ENCODE measurements at places on chromosomes 3 and 15.

DNA sequence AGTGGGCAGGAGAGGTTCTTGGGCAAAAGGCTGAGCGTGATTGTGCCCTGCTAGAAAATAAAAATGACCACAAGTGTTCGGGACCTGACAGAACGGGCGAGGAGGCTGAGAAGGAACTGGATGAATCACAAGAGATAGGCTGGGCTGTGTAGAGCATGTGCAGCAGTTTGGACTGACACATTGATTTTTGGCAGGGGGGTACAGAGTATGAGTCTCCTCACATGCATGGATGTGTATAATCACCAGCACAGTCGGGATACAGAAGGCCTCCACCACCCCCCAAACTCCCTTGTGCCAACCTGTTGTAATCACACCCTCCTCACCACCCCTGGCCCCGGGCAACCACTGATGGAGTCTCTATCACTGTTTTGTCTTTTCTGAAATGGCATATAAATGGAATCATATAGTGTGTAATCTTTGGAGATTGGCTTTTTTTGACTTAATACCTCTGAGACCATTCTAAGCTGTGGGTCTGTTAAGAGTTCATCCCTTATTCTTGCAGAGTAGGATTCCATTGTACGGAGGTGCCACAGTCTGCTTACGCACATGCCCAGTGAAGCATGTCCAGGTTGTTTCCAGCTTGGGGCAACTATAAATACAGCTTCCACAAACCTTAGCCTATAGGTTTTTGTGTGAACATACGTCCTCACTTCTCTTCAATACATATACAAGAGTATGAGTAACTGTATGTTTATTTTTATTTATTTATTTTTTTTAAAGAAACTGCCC lies 438.8 kb downstream of the FOXP1 start:
- no peak for DNase-seq

GRCh38 chr3:186772281-186772694 lies 11.1 kb upstream of the EIF4A2 start:
- no peak for DNase-seq

DNA sequence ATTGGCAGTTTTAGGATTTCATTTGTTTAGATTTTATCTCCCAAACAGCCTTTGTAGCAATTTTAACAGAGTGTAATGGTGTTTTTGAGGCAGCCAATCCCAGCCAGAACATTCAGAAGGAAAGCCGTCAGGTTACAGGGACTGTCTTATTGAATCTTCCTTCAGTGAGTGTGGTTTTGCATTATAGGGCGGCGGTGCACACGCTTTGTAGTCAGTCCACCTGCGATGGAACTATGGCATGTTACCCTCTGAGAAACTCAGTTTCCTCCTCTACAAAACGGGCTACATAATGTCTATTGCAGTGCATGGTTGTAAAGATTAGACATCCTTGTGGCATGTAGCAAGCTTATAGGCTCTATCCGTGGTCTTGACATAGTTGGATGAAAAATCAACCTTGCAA lies 1.0 kb downstream of the LRRC28 start:
- no peak for DNase-seq

GRCh38 chr15:72271221-72271620 lies 1.1 kb downstream of the PARP6 start:
- DNase-seq = no peak

DNA sequence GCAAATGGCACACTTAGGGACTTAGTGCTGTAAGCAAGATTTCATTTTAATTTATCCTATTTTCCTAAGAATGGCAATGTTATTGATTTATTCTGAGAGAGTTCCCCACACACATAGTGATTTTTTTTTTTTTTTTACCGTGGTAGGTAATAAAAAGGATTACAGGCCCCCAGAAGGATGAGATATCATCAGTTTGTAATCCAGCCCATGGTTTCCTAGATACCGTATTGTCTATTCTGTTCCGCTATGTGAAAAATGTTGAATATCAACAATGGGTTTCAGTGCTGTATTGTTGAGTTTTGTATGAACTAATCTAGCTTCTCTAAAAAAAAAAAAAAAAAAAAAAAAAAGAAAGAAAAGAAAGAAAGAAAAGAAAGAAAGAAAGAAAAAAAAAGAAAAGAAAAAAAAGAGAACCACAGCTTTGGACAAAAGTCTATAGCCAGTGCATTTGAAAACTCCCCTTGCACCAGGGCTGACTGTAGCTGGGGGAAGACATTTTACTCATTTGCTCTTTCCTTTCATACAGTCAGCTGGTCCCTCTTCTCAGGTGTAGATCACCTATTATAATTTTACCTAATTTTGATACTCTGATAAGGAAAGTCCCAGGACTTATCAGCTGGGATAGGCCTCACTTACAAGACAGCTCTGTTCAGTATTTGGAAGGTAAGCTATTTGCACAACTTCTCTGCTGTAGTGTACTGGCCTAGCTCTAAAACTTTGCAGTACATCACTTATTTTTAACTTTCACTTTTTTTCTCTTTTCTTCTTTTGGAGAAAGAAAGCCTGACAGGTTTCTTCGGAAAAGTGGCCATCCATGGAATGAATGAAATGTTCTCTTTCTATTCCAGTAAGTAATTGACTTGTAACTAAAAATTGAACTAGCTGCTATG lies 101.4 kb upstream of the SOX2 start:
- no peak for DNase-seq

DNA sequence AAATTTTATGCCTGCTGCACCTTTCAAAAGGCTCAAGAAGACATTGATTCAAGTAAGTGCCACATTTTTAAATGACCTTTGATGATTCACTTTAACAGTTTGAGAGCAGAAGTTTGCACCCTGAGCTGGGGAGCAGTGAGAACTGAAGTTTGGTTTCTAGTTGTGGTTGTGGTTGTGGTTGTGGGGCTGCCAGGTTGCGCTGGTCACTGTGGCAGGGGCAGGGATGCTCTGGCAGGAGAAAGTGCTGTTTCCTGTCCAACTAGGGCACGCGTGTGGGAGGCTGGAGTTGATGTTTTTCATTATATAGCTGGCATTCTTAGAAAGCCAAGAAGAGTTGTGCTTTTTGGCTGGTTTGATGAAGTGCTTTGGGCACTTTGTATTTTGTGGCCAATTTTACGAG lies 339.7 kb upstream of the NR2F2 start:
- DNase-seq = no peak

- DNase-seq = peak; percentile 6
Observed at GRCh38 chr15:51966192-51966591, 5.4 kb downstream of the LEO1 start.

GRCh38 chr3:23068016-23068728 lies 135.0 kb upstream of the UBE2E2 start:
- DNase-seq = no peak

DNA sequence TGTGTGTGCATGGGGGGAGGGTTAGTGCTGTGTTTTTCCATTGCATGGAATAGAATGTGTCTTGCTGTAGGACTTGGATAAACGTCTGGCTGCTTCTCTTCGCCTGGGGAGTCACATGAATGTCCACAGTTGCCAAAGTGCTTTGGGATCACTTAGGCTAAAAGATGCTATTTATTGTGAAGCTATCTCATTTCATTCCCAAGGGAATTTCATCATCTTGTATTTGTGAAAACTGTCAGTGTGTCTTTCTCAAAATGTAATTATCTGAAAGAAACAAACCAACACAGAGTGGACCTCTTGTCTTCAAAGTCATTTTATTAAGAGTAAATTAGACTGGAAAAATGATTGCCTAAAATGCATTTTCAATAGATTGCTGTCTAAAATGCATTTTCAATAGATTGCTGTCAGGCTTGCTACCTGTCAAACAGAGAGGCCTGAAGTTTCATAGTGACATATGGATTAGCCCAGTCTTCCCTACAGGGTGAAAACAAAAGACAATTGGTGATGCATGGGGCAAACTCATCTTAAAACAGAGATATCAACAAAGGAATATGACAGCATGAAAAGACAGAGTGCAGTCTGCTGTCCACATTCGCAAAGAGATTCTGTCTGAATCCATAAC lies 117.1 kb upstream of the GOLIM4 start:
- no peak for DNase-seq

DNA sequence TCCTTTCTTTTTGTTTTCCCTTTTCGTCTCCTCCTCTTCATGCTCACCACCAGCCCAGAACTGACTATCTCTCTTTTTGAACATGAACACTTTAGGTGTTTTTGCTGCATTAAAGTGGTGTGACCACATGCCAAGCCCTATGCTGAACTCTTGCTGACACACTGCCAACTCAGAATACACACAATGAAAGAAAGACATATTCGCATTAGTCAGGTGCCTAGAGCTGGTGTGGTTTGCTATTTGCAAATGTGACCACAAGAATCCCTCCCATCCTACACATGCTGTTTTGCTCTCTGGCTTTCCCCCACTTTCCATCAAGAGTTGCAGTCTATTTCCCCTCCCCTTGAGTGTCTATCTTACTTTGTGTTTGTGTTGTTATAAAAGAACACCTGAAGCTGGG lies 967.8 kb upstream of the CFAP20DC start:
- peak; percentile 1 for DNase-seq

GRCh38 chr3:11085093-11085840 lies 69.0 kb upstream of the HRH1 start:
- peak; percentile 56 for DNase-seq

DNA sequence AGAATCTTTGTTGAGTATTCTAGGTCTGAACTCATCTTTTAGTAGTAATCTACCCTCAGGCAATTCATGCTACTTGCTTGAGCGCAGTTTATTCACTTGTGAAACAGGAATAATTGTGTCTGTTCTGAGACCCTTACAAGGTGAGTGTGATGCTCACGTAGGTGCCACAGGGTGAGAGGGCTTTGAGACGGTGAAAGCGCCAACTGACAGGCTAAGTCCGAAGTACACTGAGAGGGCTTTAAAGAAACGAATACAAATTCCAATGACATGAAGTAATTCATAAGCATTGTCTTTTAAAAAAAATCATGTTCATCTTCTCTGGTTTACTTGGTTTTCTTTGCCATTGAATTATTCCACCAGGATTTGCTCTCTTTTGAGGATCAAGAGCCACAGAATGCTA lies 393.7 kb upstream of the RGMA start:
- DNase-seq = no peak

GRCh38 chr3:16788440-16789056 lies 96.2 kb upstream of the PLCL2 start:
- DNase-seq = no peak

GRCh38 chr15:50697109-50697797 lies 10.7 kb upstream of the TRPM7 start:
- DNase-seq = no peak

DNA sequence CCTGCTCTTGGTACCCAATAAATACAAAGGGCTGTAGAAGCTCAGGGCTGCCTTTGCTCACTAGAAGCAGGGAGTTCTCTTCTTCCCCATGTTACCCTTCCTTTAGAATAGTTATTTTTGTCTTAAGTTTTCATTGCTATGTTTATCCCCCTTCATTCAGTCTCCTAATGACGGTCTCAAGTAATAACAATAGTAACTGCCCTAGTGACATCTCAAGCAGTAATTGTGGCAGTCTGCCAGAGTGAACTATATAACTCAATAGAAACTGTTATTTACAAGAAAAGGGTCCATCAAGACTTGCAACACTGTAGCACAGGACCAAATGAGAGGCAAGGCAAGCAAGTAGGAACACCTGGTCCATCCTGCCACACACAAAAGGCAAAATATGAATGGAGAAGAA lies 32.5 kb upstream of the SIN3A start:
- no peak for DNase-seq

DNA sequence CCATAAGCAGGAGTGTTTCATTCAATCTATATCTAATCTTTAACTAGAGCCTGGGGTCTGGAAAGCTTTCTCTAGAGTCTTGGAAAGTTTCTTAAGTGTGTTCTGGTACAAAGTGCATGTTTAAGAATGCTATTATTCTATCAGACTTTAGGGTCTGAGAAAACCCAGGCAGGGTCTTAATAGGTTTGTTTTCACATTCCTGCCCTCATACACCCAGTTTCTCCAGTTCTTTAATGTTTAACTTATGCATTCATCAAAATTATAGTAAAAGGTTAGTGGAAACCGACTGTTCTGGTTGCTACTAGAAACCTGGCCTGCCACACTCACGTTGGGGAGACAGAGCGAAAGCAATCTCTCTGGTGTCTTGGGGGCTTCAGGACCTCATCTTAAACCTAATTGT lies 102.9 kb upstream of the WDR72 start:
- no peak for DNase-seq

GRCh38 chr3:138148503-138148902 lies 16.3 kb upstream of the A4GNT start:
- DNase-seq = peak; percentile 8

GRCh38 chr3:12455740-12456139 lies 28.5 kb upstream of the TSEN2 start:
- no peak for DNase-seq

- DNase-seq = no peak
Observed at GRCh38 chr3:11655196-11655928, 11.6 kb upstream of the VGLL4 start.

- no peak for DNase-seq
Observed at GRCh38 chr15:60077581-60078359, 73.7 kb downstream of the FOXB1 start.

GRCh38 chr3:196270499-196270898 lies 17.0 kb downstream of the PCYT1A start:
- no peak for DNase-seq

DNA sequence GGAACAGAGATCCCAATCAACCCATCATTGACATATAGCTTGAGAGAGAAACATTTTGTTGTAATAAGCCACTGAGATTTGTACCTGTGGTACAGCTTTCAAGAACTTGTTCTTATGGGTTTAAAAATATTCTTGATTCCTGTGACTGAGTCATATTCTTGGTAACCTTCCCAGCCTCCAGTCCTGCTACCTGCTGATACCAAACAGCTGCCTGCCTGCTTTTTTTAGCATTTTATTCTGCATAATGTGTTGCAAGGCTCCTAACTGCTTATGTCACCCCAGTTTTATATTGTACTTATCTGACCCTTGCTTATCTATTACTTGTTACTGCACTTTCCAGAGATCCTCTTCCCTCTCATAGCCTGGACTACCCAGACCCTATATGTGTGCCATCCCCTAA lies 349.3 kb upstream of the SOX2 start:
- DNase-seq = peak; percentile 4

- no peak for DNase-seq
Observed at GRCh38 chr3:160830796-160831195, 74.8 kb downstream of the PPM1L start.

- no peak for DNase-seq
Observed at GRCh38 chr15:70201425-70201775, 103.7 kb upstream of the TLE3 start.

DNA sequence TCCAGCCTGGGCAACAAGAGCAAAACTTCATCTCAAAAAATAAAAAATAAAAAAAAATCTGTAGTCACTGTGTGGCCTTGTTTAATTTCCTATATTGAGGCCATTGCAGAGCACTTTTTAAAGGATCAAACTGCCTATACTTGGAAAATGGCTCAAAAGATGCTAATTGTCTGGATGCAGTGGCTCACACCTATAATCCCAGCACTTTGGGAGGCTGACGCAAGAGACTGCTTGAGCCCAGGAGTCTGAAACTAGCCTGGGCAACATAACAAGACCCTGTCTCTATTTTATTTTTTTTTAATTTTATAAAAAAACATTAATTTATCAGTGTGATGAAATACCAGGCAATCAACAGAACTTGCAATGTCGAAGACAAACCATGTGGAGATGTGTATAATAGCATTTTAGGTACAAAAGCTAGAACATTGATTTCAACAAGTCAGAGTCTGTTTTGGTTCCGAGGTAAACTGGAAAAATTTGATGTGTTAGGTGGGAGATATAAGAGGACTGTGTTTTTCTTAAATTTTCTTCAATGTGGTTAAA lies 47.0 kb upstream of the SETD2 start:
- DNase-seq = no peak

- peak; percentile 63 for DNase-seq
Observed at GRCh38 chr15:85142312-85142711, 160.7 kb downstream of the PDE8A start.

- DNase-seq = peak; percentile 39
Observed at GRCh38 chr3:105729667-105730066, 139.1 kb downstream of the CBLB start.

- DNase-seq = no peak
Observed at GRCh38 chr15:74616996-74617395, 1.4 kb downstream of the CLK3 start.
